ENCODE measurements at places on chromosomes 5 and 9.

DNA sequence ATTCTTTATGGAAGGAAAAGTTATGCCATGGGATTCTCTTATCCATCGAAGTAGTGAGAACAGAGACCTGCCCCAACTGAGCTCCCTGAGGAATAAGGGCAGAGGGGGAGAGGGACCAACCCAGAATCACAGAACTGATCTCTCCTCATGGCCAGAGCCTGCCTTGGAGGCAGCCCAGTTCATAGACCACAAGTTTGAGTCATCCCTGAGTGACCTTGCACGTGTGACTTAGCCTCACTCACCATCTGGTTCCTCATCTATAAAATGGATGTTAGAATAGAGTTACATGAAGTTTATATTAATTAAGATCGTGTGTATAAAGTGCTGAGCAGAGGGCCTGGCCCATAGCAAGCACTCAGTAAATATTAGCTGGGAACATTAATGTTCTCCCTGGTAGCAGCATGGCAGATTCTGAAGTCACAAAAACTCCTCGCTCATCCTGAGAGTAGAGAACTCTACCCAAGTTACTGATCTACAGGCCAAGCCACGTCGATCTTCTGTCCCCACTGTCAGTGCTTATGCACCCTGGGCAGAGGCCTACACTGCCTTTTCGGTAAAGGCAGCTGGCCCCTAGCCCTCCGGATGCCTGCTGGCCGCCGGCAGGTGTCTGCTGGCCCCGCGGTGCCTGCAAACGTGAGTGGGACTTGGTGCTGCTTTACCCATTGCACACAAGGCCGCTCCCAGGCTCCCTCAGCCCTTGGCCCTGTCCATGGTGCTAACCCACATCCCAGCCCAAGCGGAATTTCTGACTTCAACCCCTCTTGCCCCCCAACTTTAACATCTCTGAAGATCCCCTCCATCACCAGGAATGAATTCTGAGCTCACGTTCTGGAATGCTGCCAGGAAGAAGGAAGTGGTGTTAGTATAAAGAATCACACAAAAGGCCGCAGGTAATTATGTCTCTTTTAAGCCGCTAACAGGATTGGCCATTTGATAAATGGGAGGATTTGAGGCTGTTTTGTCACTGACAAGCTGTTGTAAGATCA lies 61.1 kb upstream of the ARAP3 start:
- DNase-seq, result peak; percentile 23

DNA sequence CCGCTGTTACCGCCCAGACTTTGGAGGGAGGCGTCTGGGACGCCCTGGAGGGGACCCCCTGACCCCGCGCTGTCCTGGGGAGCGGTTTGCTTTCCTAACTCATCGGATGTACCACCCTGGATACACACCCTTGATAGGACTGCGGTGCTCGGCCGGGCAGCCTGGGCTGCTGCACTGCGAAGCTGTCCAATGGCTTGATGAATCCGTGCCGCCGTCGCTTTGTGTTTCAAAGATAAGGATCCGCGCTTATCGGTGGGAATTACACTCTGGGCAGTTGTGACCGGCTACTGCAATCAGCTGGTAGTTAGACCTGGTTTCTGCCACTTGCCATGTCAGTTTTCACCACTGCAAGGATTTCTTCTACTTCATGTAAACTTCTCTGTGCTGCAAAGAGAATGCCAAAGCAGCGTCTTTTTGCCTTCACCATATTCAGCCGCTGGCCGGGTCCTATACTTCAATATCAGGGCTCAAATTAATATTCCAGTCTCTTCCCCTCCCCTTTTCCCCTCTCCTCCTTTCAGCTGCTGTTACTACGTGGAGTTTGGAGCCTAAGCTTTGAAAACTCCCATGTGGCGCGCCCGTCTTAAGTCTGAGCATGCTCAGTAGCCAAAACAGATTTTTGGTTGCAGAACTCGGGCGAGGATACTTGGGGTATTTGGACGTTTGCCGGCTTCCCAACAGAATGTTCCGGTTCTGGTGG lies 727 bp downstream of the SMAD5 start:
- peak; percentile 76 for DNase-seq

DNA sequence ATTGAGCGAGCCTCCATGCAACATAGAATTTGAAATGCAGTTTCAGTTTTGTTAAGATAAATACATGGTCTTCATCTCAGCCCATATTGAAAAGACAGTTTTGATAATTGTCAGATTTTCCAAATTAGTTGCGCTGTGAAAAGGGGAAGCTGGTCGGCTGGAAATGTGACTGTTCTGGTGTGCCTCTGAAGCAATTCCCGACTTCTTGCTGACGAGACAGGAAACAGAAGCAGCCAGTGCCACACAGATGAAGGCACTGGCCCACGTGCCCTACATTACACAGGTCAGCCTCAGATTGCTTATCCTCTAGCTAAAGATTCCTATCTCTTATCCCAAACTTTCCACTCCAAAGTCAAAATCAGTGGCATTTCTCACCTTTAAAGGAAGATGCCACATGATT lies 214.1 kb upstream of the TLE4 start:
- DNase-seq, result no peak

DNA sequence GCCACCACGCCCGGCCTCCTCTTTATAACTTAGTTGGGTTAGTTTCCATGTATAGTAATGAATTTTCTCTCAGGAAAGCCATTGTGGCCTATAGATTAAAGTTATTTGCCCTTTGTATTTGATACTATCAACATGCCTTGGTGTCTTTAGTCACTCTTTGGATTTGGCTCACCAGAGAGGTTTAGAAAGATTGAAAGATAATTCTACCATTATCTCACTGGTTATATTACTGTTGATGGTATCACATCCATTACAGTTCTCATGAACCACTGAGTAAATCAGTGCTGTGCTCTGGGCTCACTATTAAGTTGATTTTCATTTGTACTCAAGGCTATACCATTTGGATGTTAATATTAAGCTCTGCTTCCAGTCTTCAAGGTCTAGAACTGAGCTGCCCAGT lies 87.0 kb downstream of the ZSWIM6 start:
- no peak for DNase-seq

DNA sequence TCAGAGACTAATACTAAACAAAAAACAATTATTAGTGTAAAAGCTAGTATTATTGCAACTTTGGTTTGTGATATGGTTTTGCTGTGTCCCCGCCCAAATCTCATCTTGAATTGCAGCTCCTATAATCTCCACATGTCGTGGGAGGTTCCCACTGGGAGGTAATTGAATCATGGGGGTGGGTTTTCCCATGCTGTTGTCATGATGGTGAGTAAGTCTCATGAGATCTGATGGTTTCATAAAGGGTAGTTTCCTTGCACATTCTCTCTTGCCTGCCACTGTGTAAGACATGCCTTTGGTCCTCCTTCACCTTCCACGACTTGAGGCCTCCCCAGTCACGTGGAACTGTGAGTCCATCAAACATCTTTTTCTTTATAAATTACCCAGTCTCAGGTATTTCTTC lies 325.9 kb upstream of the DAB2 start:
- DNase-seq, result no peak

DNA sequence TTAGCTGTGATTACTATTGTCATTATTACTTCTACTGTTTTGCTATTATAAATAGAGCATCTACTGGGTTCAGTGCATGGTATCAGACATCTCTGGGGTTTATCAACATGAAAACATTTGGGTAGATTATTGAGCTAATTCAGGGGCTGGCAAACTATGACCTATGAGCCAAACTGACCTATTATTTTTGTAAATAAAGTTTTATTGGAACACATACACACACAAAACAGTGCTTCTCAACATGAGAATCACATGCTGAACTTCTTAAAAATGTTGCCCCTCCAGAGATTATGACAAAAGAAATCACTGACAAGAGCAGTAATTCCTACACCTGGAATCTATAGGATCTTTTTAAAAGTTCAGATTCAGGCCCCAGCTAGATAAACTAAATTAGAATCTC lies 30.4 kb downstream of the SLC31A2 start:
- no peak for DNase-seq

All from colonic mucosa (tissue), 4 donors.